ENCODE measurements at places on chromosomes 6 and 20.

GRCh38 chr20:10940941-10941340 is 267.1 kb upstream of the JAG1 start:
- no peak for DNase-seq

GRCh38 chr6:37029249-37029971 is 24.0 kb downstream of the FGD2 start:
- DNase-seq = no peak

DNA sequence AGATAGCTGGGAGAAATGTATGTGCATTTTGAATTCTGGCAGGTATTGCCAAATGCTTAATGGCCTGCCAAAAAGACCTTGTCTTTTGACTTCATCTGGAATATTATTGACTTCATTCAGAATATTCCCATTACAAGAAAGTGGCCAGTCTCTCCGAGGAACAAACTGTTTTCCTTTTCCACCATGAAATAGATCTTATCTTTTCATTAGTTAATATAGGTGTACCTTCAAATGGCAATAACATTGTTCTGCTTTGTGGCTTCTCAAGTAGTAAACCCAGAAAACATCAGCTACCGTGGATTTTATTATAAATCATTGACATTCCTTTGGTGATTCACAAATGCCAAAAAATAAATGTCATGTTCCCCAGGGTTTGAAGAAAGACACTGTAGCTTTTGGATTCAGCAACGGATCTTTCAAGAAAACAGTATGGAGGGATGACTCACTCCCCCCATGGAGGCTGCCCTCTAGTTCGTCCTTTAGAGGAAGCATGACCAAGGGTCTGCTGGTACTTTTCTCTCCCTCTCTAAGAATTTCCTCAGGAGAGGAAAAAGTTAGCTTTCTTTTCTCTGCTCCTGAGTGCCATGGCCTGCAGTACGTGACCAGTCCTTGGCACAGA is 1.1 kb upstream of the RNF182 start:
- DNase-seq = no peak

- DNase-seq = no peak
These were observed 433 bp upstream of the SLC17A1 start for GRCh38 chr6:25832307-25832662.

GRCh38 chr20:18031888-18032509 is 25.7 kb downstream of the OVOL2 start:
- DNase-seq = no peak

- DNase-seq = no peak
These were observed 19.2 kb downstream of the KCNG1 start for GRCh38 chr20:51003753-51004152.

DNA sequence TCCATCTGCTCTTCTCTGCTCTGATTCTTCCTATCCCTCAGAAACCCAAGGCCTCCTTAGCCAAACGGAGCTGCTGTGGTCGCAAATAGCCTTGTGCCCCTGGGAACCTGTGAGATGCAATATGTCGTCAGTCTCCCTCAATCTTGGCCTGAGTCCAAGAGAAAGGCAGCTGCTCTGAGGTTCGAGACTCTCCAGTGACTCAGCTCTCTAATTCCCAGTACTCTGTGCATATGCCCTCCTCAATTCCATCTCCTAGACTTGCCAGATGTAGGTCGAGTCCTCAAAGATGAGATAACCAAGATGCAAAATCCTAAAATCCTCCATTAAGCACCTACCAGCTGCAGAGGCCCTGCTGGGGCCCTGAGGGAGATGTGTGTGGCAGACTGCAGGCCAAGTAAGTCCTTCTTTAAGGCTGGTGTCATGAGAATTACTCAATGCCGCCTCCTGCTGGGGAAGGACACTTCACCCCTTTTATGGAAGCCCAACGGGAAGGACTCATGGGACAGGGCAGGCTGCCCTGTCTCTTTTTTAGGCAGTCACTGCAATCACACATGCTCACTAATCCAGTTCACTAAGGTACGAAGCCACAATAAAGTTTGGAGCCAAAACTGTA is 28.5 kb downstream of the C6orf15 start:
- DNase-seq = peak; percentile 14

GRCh38 chr6:106141441-106142237 is 55.5 kb downstream of the PRDM1 start:
- DNase-seq = peak; percentile 51

- DNase-seq = no peak
These were observed 71.6 kb upstream of the MAP3K7 start for GRCh38 chr6:90658497-90658896.

DNA sequence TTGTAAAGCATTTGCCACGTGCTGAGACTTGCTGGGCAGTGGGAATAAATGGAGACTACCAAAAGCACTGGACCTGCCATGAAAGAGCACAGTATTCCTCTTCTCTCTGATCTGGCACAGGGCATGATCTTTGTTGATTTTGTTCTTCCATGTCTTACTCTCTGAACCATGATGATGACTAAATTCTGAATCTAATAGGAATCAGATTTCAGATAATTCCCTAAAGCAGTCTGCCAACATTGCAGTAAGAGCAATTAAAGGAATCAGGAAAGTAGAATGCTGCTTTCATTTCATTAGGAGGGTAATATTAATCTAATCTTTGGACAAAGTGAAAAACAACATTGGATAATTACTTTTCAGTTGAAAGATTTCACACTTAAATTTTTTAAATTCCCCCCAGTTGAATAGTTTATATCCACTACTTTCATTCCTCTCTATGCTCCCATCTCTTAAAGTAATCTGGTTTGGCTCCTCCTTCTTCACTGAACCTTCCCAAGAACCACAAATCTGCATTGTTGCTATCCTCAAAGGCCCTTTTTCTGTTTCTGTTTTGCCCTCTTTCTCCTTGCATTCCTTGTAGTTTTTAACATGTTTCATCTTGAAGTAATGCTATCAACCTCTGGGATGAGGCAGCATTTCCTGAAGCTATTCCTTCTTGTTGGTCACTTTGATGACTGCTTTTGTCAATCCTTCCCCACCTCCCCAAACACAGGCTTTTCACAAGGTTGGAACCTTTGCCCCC is 243.2 kb upstream of the TENT5A start:
- no peak for DNase-seq

- no peak for DNase-seq
These were observed 19.7 kb downstream of the ACSS2 start for GRCh38 chr20:34896086-34896621.

GRCh38 chr6:837380-837779 is 144.4 kb upstream of the EXOC2 start:
- no peak for DNase-seq

DNA sequence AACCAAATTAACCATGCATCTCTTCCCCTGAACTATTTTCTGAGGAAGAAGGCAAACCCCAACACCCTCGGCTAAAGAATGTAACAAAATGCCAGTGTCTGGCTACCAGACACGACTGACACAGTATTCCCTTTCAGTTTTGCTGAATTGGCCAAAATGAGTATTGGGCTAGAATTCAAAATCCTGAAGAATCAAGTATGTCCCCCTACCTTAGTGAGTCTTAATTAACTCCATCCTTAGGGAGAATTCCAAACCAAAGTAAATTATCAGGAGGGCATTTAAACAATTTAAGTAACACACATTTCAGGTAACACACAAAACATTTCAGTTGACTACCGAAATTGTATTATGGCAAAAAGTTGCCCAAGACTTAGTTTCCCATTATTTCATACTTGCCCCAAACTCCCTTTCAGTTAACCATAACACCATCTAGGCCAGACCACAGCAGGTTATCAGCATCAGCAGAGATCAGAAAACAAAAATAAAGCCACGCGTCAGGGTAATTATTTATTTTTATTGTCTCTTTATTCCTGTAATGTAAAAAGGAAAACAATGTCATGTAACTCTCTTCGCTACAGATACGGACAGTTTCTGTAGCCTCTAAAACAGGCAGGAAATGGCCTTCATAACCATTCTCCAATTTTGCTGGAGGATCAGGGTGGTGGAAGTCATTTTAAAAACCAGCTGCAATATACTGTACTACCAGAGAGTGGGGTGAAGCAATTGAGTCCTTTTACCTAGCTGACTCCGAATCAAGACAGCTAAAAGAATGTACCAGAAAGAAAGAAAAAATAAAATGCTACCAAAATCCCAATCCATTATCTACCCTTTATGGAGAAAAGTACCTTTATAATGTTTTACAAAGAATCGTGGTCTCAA is 1.9 kb downstream of the SNX5 start:
- DNase-seq = no peak

- DNase-seq = no peak
These were observed 306.4 kb downstream of the CD83 start for GRCh38 chr6:14423955-14424354.

DNA sequence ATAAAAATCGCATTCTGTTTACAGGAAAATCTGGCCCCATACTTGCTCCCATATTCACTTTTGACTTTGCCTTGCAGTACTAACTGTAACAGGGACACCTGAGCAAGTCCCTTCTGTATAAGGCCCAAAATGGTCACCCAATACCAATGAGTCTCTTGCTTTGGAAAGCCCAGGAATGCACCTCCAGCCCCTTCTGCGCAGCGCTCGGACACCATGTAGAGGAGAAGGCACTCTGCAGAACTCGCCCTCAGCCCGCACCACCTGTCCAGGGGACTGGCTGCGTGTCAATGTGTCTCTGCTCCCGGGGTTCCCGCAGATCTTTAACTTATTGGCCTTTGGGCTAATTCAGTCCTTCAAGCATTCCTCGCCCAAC is 746 bp upstream of the PRND start:
- DNase-seq = no peak

- no peak for DNase-seq
These were observed 97.9 kb downstream of the ISM1 start for GRCh38 chr20:13318871-13319521.

DNA sequence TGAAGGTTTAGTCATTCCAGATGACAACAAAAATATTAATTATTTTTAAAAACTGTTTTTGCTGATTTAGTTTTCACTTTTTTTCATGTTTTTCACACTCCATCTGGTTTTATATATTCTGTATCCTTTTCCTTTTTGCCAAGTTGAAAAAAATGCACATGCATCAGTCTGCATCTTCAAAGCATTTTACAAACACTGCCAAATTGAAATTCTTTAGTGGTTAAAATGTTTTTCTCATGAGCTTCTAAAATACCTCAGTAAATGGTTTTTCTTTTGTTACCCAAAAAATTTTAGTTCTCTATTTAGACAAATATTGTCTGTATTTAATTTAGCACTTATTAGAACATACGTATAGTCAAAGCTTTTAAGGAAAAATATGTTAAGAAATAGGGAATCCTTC is 386.9 kb upstream of the HSF2 start:
- DNase-seq = no peak

GRCh38 chr6:54291738-54292137 is 16.5 kb upstream of the TINAG start:
- no peak for DNase-seq

GRCh38 chr6:16257999-16258708 is 19.8 kb downstream of the GMPR start:
- DNase-seq = no peak

DNA sequence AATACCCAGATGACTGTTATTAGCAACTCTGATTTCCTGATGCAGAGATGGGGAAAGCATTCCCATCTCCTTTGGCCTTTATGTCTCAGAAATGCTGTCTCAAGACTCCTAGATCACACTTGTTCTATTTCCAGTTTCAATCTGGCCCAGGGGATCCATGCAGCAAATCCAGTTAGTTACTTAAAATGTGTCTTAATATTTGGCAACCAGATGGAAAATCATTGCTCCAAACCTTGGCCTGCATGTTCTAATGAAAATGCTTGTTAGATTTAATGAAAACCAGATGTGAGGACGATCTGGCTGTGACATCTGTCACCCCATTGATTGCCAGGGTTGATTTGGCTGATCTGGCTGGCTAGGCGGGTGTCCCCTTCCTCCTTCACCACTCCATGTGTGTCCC is 125.2 kb downstream of the TSHZ2 start:
- no peak for DNase-seq

- DNase-seq = no peak
These were observed 2.0 kb upstream of the GTPBP2 start for GRCh38 chr6:43630980-43631619.

DNA sequence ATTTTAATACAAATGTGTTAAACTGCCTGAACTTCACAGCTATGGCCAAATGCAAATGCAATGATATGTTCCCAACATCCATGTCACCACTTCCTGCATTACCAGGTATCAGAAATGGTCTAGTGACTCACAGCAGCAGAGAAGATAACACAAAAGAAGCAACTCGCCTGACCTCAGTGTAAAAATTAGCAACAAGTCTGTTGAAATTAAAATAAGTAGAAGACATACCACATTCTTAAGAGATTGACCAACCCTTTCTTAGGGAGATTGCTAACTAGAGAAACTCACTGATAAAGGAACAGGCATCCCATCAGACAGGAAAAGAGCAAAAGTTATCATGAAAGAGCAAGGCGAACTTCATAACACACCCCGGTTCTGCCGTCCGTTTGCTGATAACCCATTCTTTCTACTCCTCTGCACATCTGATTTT is 45.1 kb downstream of the RNASET2 start:
- DNase-seq = no peak

GRCh38 chr20:48380661-48381060 is 447.1 kb downstream of the PREX1 start:
- no peak for DNase-seq

GRCh38 chr6:112951829-112952228 is 604.7 kb downstream of the RFPL4B start:
- no peak for DNase-seq

- no peak for DNase-seq
These were observed 24.9 kb downstream of the DEFB125 start for GRCh38 chr20:112396-112795.

DNA sequence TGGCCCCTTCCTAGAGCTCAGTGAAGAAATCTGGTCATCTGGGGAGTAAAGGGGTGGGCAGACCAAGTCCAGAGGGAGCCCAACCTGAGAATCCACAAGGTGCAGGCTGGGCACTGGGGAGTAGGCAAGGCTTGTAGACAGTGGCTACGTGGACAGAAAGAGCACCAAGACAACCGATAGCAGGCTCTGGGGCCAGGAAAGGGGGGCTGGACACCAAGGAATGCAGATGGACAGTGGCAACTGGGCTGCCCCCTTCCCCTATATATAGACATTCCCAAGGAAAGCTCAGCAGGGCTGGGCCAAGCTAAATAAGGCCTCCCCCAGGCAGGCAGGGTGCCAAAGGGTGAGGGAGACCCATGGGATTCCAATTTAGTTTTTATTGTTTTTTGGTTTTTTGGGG is 1.5 kb upstream of the TNNC2 start:
- no peak for DNase-seq

DNA sequence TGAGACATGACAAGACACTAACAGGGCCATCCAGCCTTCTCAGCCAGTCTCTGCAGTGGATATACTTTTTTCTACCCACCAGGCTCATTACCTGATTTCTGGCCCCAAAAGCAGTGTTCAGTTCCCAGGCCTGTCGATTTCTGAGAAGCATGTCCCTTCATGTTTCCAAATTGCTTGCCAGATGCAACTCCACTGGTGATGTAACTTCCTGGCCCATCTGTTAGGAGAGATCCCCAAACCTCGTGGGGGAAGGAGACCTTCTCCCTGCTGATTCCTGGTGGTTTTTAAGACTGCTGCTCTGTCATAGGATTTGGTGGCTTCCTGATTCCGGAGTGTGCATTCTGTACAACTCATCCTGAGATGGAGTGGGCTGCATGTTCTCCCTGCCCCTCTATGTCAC is 31.6 kb upstream of the MRPS10 start:
- no peak for DNase-seq

Measured in activated T-helper 1 cell treated with anti-CD3 and anti-CD28 coated beads, Interleukin-12 subunit alpha, Interleukin-12 subunit beta, Interleukin-2, Interleukin-4 antibody, amounts not matched to agents 30 ng/mL and 10 ng/mL and 1 ng/mL, durations not matched to agents 14 hours and 24 hours and 36 hours (primary cell).